ENCODE measurements at places on chromosomes 5 and 9.
A peak's percentile ranks its signal among the peaks of the same experiment; 100 is the strongest.

- peak; percentile 6 for DNase-seq
Measured at GRCh38 chr5:157714596-157714864, 16.7 kb upstream of the THG1L start.

DNA sequence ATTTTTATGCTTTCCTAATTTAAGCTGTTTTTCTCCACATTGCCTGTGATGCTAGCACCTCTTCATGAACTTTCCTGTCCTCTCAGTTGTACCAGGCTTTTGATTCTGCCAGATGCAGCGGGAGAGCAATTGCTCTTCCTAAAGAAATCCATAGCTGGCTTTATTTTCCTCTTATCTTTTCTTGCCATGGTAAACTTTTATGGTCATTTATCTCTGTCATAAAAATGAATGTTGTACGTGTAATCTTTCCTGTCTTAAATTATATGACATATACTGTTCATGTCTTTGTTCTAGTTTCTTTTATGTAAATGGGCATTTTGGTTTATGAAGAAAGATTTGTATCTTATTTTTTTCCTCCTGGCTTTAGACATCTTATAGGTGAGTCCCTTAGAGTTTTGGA lies 127.5 kb downstream of the SH3GL2 start:
- DNase-seq: no peak

DNA sequence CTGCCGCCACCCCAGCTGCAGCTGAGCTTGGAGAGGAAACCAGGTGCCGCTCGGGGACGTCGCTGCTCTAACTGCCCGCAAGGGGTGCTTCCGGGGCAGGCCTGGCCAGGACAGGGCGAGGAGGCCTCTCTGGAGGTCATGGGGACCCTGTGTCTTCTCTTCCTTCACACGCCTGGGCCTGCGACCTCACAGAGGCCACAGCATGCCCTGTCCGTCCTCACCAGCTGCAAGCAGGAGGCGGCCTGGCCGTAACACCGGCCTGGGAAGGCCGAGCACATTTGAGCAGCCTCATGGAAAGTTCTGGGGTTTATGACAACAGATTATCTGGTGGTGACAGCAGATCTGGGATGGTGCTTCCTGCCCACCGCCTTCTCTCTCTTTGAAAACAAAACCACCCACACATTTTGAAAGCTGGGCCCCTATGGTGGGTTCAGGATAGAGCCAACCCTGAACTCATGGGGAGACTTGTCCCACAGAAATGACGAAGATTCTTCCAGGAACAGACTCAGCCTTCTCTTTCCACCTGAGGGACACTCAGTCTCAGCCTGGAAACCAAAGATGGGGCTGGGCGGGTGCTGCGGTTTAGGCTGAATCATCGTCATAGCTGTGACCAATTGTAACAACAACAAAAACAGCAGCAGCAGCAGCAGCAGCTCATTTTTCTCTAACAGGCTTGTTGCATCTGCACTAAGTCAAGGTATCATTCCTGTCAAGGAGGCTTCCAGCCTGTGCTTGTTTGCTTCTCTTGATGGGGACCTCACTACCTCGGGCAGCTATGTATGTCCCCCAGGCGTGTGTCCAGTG lies 99.6 kb upstream of the RAPGEF1 start:
- DNase-seq: peak; percentile 89

DNA sequence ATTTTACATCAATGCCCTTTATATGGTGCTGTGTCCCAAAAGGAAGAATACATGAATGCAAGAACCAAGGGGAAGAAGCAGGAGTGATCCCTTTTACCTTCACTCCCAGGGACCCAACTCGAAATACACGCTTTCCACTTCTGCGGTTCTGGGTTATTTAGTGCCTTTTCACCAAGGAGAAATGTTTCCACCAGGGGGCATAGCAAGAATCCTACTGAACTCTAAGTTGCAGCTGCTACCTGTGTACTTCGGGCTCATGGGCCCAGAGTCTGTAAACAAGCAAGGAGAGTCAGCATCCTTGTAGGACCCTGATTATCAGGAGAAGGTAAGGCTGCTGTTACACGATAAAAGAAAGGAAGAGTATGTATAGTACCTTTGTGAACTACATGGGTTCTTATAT lies 45.7 kb downstream of the DPYSL3 start:
- DNase-seq: peak; percentile 70

- DNase-seq: no peak
Measured at GRCh38 chr9:24487250-24487861, 58.3 kb downstream of the IZUMO3 start.

DNA sequence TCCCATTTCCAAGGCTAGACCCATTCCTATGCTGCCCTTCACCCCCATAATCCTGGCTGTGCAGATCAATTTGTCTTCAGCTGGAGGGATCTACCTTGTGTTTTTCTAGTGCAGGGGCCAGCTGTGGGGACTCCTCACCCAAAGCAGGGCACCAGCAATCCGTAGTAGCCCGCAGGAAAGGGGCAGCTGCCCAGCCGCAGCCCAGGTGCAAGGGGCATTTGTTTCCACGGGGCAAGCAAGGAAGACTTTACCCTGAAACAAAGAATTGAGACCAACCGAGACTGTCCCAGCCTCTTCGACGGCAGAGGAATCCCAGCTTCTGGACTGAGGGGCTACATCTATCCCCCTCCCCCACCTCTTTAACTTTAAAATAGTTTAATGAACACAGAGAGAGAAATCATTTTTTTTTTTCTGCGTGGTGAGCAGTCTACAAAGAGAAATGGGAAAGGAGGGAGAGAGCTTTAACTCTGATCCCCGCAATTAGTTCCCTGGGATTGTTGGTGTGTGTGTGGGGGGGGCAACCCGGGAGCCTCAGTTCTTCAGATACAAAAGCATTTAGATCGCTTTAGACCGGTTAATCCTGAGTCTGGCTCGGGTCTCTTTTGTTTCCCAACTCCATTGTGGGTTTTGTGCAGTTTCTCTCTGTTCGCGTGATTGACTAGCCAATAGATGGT lies 10.6 kb upstream of the LHX2 start:
- no peak for DNase-seq

DNA sequence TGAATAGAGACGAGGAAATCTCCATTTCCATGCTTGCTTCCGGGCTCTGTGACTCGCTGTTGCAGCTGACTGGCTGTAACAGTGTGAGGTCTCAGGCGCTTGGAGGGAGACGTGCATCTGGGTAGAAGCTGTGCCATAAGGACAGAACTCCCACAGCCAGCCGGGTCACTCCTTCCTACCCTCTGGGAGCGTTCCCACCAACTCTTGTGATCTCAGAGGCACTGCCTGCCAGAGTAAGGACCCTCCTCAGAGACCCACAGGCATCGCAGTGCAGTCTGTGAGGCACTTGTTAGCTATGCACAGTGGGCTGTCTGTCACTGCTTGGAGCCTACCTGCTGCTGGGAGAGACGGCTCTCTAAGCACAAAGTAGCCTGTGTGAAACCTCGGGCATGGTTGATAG lies 203.4 kb upstream of the SEMA6A start:
- DNase-seq: no peak

- DNase-seq: peak; percentile 39
Measured at GRCh38 chr5:123720955-123721354, 209.0 kb downstream of the CSNK1G3 start.
